Stimulated activated CD4-positive, alpha-beta T cell treated with anti-CD3 and anti-CD28 coated beads, Interleukin-4, amount 100 ng/mL, for 4 hours (primary cell): ENCODE measurements at places on chromosomes 4 and X.

DNA sequence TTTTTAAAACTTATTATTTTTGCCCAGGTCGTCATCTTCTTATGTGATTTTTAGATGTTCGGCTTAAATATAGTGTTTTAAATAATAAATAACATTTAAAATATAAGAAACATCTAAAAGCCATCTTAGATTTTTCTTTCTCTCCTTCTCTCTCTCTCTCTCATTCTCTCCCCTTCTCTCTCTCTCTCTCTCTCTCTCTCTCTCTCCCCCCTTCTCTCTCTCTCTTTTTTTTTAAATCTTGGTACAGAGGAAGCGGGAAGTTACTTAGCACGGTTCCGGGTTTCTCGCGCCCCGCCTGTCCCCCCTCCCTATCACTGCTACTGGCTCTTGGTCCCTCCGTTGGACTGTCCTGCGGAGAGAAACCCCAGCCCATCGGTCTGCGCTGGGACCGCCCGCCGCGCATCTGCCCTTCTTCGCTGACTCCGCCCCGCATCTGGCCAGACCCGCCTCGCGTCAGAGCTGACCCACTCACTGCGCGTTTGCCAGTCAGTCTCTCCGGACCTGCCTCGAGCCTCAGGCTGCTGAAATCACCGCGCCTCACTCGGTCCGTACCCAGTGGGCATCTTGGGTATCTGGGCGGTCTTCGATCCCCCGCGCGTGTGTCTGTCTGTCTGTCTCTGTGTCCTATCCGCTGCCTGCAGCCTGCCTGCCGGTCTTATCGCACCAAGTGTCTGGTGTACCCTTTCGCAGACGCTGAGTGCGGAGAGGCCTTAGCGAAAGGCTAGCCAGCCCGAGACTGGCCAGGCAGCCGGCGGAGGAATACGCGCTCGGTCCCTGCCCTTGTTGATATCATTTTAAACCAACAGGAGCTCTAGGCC is at the start of gene PABPC5:
Gene PABPC5, plus strand, starts transcription at position 489 of the 818 bp plus-strand sequence. CDS start 739 bp downstream, outside the sequence.
- DNase-seq = no peak

- no peak for DNase-seq
These were observed 187.7 kb downstream of the MGST2 start for GRCh38 chr4:139853309-139853708.

- peak; percentile 42 for DNase-seq
These were observed 84.3 kb downstream of the NBDY start for GRCh38 chrX:56813318-56813837.

GRCh38 chr4:180134091-180134866 is 2108.9 kb upstream of the TENM3 start:
- no peak for DNase-seq

- no peak for DNase-seq
These were observed 36.9 kb downstream of the CTBP1 start for GRCh38 chr4:1211891-1212545.

- no peak for DNase-seq
These were observed 38.3 kb downstream of the SEC24D start for GRCh38 chr4:118797558-118798142.

DNA sequence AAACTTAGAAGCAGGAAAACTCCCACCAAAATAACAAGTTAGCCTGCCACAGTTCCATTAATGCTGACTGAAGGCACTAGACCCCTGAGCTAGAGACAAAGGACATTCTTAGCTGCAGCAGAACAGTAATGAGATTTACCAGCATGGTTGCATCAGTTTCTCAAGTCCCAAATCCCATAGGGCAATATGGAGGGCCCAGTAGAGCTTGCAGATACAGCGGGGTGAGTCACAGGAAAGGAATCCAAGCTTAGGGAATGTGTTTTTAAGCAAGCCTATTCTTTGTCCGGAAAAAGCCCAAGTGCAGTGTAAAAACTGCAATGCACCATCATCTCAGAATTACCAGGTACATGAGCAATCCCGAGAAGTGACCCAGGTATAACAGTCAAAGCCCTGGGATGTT is 51.3 kb upstream of the EXOC1L start:
- no peak for DNase-seq

DNA sequence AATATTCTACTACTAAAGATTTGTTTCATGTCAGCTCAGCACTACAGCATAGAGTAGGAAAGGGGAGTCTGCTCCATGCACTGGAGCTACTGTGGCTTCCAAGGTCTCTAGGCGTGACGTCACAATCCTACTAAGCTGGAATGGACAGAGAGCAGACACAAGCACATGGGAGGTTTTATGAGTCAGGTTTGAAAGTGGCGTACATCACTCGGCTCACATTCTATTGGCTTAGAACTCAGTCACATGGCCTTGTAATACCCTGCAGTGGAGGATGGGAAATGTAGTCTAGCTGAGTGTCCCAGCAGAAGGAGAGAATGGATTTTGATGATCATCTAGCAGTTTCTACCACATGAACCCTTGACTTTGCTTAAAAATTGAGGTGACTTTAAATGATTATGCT is 624.8 kb upstream of the ATOH1 start:
- DNase-seq = no peak

DNA sequence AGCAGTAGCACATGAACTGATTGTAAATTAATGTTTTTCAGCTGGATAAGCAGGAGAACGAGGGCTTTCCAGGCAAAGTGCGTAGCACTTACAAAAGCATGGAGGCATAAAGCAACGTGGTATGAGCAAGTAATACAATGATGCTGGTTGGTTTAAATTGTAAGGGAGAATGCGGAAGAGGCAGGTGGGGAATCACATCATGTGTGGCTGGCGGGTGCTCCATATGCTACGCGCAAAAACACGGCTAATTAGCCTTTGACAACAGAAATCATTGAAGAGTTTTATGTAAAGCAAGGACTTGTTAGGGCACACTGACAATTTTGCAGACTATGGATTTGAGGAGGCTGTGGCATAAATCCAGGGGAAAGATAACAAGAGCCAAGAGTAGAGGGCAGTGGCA is 14.6 kb downstream of the SYTL4 start:
- no peak for DNase-seq

GRCh38 chr4:14065406-14065805 is 437.9 kb upstream of the BOD1L1 start:
- DNase-seq = no peak

DNA sequence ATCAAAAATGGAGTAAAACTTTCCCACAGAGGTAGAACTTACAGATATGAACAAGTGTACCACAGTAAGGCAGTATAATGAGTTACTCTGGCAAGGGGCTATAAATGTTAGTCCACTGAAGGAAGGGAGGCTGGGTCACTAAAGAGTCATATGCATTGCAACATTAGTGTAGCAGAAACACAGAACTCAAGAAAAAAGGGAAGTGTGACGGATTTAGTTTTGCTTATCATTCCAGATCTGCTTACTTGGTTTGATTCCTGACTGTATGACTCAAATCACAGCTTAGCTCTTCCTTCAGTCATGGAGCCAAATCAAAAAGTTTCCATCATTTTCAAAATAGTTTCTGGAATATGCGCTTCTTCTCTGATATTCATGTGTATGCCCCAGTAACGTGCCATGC is 148.7 kb downstream of the FSTL5 start:
- no peak for DNase-seq

GRCh38 chr4:123893011-123893981 is 496.7 kb downstream of the SPRY1 start:
- DNase-seq = no peak

GRCh38 chr4:155688211-155688610 is 21.6 kb downstream of the GUCY1A1 start:
- DNase-seq = no peak

- peak; percentile 38 for DNase-seq
These were observed 41.2 kb downstream of the LONRF3 start for GRCh38 chrX:119015407-119016237.

DNA sequence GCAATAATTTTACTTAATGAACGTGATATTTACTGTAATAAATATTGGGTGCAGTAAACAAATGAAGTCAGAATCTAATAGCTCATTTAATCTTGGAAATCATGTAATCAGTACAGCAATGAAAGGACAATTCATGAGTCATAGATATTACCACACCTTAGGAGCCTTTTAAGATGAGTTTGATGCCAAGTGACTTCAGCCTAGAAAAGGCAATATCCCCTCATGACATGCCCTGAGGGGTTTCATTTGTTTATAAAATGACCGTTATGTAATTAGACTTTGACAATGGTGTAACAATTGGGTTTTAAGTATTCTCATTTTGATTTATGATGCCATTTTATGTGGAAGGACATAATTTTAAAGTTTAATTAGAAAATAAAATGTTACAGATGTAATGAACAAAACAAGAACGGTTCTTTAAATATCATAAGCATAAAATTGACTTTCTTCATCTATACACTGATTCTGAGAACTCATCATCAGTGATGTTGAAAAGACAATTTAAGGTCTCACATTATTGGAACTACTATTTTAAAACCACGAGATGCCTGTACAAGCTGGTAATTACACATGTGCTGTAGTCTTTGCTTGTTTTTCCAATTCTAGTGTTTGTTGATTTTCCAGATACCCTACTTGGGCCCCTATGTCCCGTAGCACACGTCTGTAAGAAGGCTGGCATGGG is 5.0 kb downstream of the FGF2 start:
- no peak for DNase-seq

GRCh38 chr4:109729718-109730618 is at the start of gene PLA2G12A:
PLA2G12A (minus strand) TSS chr4:109730070; CDS start chr4:109729809, 261 bp downstream.
- peak; percentile 76 for DNase-seq

DNA sequence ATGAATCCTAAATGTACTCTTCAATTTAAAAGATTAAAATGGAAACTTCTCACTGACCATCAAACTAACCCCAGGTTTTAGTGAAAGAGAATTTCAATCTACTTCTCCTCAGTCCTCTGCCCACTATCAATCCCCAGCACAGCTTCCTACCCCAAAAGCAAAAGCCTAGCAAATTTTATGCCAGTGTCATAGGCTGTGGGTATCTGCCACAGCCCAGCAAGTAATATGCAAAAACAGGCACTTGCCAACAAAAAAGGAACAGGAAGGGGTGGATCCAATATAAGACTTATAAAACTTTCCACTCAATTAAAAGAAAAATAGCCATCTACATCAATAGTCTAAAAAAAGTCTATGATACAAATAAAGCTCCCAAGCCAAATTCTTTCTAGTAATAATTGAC is 22.3 kb downstream of the CAMK2D start:
- DNase-seq = no peak

DNA sequence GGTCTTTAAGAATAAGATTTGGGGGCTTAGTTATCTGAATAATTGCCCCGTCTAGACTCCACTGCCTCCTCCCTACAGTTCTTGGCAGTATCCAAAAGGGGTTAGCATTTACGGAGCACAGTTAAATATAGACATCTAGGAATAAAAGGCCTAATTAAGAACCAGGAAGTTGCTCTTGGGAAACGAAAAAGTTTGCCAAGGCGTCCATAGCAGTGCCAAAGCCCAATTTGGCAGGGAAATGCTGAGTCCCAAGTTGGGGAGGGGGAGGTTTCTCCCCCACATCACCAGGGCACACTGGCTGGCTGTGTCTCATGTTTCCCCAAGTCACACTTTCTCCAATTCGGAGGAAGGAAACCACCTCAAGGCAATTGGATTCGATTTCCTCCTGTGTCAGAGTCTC is 338.7 kb downstream of the FBXW7 start:
- DNase-seq = no peak
